Left renal cortex interstitium (tissue), 4 donors: ENCODE measurements at places on chromosomes 4 and X.

- no peak for DNase-seq
Measured at GRCh38 chr4:6367371-6367851, 97.8 kb downstream of the WFS1 start.

GRCh38 chrX:9459186-9459748 lies 5.6 kb upstream of the TBL1X start:
- DNase-seq: no peak

- DNase-seq: no peak
Measured at GRCh38 chr4:123449780-123450179, 53.2 kb downstream of the SPRY1 start.

- no peak for DNase-seq
Measured at GRCh38 chrX:153645921-153646488, 998 bp upstream of the DUSP9 start.

DNA sequence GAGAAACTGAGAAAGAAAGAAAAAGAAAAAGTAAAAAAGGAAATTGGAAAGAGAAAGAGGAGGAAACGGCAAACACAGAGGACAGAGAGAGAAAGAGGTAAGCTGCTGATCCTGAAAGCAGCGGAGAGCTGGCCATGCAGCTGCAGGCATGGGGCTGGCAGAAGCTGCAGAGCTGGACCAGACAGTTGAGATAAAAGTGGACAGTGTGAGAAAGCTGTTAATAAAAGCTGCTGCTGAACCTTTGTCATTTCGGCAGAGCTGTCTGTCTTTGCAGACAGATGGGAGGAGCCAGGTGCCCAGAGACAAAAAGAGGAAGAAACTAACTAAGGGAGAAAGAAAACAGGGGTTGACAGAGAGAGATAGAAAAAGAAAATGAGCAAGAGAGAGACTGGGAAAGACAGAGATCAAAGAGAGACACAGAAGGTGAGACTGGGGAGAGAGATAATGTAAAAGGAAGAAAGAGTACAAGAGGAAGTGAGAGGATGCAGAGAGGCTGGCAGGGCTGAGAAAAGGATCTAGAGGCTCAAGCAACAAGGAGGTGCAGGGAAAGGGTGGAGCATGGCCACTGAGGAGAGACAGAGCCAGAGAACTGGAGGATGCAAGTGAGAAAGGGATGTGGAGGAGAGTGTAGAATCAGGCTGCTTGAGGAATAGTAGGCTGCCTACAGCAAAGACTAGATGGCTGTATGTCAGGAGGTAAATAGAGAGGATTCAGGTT lies 376.8 kb upstream of the FGF16 start:
- DNase-seq: no peak

- no peak for DNase-seq
Measured at GRCh38 chrX:49059681-49060085, 884 bp downstream of the CCDC120 start.
